Activated T-helper 1 cell treated with anti-CD3 and anti-CD28 coated beads, Interleukin-2, amount 50 U/mL, for 16 hours (primary cell): ENCODE measurements at places on chromosomes 1 and 21.

DNA sequence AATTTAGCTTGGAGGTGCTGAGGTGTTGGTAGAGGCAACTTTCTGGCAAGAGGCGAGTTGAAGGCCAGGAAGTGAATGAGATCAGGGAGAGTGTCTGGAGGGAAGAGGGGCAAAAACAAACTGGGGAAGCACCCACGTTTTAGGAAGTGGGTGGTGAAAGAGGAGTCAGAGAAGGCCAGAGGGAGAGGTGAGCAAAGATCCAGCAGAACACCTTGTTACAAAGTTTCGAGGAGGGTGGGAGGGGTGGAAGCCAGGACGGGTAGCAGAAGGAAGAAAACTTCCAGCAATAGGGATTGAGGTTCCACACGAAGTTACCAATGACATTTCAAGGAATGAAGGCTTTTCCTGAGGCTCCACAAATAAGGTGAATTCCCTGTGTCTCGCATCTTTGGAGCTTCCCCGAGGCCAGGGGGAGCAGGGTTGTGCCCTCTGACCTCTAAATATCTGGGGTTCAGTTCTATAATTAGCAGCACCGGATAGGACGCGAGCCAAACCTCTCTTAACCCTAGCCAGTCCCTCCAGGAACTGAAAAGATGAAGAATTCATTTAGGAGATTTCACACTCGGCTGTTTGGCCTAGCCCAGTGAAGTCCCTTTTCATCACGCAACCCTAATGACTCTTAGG lies 578 bp upstream of the SESN2 start:
- DNase-seq: no peak

DNA sequence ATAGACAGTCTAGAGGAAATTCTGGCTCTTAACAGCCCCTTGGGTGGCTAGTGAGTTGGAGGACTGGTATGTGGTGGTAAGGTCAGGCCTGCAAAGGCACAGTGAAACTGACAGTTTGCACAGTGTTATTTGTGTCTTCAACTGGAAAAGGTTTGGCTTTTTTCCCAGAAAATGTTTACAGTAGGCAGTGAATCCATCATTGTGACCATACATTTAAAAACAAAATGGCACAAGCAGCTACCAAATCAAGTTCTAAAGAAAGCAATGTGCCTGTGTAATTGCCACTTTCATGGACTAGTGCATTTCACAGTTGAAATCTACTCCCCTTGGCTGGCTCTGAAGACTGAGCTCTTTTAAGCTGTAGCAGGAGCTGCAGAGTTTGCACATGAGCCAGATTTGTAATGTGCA lies 24.8 kb downstream of the ATPAF1 start:
- no peak for DNase-seq

DNA sequence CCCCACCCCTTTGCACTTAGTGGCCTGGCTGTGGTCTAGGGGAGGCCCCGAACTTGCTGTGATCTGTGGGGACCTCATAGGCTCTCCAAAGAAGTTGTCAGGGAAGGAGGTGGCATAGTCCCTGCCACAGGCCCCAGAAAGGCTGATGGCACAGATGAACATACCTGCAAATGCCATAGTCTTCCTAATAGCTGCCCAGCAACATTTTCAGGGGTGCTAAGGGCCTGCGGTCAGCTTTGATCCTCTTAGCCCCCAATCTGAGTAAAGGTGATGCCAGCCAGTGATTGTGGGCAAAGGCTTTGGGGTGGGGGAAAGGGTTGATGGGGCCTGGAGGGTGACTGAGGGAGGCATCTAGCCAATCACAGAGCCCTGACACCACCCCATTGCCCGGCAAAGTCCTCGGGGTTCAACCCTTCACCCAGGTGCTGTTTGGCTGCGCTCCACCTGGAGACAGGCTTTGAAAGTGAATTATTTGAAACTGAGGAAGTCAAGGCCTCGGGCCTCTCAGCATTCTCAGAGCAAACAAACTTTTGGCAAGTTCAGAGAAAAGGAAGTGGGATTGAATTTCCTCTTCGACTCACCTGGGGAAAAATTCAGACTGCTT lies 35.8 kb downstream of the PAX7 start:
- DNase-seq: no peak

DNA sequence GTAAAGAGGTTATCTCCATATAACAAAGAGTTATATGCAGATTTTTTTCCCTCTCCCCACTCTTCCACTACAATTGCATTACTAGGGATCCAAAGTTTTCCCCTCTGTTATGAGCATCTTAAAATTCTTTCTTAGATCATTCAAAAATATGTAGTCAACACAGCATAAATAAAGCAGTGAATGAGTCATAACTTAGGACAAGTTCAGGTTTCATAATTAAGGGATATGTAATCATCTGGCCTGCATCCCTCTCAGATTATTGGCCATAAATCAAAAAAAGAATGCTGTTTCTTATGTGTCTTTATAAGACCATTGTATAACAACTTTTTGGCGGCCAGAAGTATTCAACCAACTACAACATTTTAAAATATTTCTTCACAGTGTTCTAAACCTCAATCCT lies 1526.1 kb downstream of the KCNT2 start:
- DNase-seq: no peak

- no peak for DNase-seq
Measured at GRCh38 chr1:65946376-65946775, 153.7 kb downstream of the PDE4B start.

DNA sequence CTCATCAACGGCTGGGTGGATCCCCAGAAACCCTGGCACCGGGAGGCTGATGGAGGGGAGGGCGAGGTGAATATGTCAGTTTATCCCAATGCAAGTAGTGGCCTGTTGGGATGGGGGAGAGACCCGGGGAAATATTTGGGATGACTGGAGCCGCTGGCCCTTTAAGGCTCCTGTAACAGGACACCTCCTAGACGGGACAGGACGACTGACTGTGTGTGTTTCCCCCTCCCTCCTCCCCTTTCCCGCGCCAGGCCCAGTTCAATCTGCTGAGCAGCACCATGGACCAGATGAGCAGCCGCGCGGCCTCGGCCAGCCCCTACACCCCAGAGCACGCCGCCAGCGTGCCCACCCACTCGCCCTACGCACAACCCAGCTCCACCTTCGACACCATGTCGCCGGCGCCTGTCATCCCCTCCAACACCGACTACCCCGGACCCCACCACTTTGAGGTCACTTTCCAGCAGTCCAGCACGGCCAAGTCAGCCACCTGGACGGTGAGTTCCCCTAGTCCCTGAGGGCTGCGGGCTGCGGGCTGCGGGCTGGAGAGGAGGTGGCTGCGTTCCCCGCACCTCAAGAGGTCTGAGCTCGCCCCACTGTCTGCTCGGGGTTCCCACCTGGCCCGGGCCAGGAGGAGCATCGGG lies 44.8 kb upstream of the CCDC27 start:
- no peak for DNase-seq

DNA sequence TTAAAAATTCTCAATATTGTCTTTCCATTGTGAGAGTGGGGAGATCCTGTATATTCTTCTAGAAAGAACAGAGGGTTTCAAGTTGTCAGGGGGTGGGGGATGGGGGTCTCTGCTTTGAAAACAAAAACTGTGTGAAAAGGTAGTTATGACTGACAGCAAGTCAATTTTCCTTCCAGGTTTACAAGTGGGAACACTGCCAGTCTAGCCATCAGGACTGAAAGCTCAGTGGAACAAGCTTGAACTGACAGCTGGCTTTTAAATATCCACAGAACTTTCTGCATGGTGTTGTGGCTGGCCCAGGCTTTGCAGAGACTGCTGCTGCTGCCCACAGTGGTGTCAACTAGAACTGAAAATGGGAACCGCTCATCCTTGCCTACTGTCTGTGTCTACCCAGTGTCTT lies 162.6 kb downstream of the TNR start:
- no peak for DNase-seq

DNA sequence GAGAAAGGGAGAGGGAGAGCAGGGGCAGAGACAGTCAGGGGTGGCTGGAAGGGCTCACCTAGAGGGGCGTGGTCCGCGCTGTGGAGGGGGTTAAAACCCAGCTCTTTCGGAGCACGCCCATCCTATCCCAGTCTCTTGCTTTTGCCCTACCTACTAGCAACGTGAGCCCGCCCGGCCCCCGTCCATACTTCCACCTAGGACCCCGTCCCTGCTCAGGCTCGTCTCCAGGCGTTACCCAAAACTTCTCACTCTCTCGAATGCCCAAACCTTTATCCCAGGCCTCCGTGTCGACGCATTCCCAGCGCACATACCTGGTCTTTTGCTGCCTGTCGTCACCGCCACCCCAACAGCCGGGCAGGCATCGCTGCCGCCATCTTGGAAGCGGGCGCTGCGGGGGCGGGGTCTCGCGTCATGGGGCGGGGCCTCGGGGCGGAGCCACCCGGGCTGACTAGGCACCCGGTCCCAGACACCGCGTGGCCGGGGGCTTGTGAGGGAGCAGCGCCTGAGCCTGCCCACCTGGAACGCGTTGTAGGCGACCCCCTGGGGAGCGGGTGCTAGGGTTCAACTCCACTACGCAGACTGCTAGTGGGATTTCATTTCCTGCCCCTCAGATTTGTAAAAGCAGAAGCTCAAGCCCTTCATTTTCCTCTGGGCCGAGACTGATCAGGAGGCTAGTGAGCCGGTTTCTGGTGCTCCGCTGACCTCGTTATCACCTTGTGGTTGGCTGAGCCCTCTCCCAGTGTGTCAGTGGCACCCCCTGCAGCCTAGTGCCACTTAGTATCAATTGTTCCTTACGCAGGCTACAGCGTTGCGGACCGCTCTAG lies at the start of gene B4GALT3:
TSS of gene B4GALT3 (minus strand) at position 396 of the 824 bp plus-strand sequence. CDS start 1,447 bp downstream, outside the sequence.
- DNase-seq: peak; percentile 89

DNA sequence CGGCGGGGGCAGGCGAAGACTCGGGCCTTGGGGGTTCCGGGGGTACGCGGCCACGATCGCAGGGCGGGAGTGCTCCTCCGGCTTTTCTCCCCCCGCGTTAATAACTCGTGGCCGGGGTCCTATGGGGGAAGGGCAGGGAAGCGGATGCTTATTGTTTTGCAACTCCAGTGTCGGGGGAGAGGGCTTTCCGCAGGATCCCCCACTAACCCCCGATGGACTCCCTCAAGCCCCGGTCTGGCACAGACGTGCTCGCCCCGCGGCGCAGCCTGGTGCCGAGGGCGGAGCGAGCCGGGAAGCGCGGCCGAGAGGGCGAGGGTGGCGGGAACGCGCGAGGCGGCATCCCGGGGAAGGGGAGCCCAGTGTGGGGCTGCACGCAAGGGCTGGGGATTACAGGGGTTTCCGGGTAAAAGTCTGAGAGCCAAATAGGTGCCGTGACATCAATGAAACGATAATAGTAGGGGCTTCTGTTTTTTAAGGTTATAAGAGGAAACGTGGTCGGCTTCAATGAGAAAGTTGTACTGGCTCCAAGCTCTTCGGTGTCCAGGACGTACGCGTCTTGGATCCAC lies 772 bp downstream of the UCK2 start:
- no peak for DNase-seq
